AG09319 (cell line): ENCODE measurements at places on chromosomes 5 and 9.

GRCh38 chr9:37453827-37454226, 11.4 kb downstream of the ZBTB5 start:
- DNase-seq, result no peak

DNA sequence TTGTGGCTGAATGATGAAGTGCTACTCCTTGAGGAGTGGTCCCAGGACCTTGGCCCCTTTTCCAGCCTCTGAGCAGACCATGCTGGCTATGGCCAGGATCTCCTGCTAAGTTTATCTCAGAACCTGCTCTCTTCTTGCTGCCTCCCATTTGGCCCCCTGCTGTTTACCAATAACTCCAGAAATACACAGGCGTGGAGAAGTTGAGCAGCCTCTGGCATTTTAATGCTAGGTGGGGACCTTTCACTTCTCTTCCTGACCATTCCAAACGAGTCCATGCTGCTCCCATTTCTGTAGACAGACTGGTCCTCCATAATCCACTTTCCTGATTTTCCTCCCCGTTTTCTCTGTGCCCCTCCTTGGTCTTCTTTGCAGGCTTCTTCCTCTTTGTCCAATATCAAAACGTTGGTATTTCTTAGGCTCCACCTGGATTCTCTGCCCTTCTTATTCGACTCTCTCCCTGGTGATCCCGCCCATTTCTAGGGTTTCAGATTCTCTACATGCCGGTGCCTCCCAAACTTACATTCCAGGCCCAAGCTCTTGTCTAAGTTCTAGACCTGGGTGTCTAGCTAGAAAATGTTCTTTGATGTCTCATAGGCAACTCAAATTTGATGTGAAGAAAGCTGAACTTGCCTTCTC, 33.4 kb upstream of the TNFAIP8 start:
- no peak for DNase-seq

DNA sequence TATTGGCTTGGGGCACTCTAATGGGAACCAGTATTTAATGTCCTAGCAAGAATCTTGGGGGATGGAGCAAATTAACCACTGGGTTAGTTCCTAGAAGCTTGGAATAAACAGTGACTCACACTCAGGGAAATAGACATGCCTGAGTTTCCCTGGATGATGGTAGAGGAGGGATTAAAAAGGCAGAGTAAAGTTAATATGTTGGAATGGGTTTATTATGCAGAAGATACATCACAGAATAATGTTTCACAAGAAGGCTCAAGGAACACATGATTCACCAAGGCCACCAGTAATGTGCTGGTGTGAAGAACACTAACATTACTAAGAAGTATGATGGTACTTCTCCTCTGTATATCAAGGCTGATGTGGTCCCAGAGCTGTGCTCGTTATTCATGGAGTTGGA, 752.9 kb upstream of the SEMA6A start:
- DNase-seq, result no peak

DNA sequence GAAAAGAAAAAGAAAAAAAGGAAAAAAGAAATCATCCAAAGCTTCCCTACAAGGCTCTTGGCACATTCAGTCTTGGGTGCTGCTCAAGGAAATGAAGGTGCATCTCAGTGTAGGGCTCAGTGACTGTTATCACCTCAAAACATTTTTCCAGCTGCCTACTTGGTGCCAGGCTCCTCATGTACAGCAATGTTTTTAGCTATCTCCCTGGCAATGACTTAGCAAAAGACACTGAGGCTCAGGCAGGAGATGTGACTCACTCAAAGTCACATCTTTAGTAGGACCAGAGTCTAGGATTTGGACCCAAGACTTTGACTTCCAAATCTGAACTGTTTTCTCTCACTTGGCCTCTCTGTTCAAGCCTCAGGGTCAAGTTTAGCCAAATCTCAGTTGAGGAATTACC, 264.2 kb downstream of the CRB2 start:
- no peak for DNase-seq

- peak; percentile 31 for DNase-seq
Observed at GRCh38 chr9:32426278-32426939, 42.0 kb downstream of the ACO1 start.

- no peak for DNase-seq
Observed at GRCh38 chr9:13351778-13352386, 72.4 kb upstream of the MPDZ start.

- DNase-seq, result no peak
Observed at GRCh38 chr5:169993485-169993790, 13.1 kb upstream of the INSYN2B start.

- DNase-seq, result no peak
Observed at GRCh38 chr5:142542906-142543305, 143.0 kb downstream of the FGF1 start.

GRCh38 chr9:123206065-123206464, 62.3 kb downstream of the STRBP start:
- DNase-seq, result no peak

GRCh38 chr5:41735213-41735612, 135.0 kb downstream of the OXCT1 start:
- DNase-seq, result no peak

- no peak for DNase-seq
Observed at GRCh38 chr9:107487521-107488374, 1.8 kb downstream of the KLF4 start.

DNA sequence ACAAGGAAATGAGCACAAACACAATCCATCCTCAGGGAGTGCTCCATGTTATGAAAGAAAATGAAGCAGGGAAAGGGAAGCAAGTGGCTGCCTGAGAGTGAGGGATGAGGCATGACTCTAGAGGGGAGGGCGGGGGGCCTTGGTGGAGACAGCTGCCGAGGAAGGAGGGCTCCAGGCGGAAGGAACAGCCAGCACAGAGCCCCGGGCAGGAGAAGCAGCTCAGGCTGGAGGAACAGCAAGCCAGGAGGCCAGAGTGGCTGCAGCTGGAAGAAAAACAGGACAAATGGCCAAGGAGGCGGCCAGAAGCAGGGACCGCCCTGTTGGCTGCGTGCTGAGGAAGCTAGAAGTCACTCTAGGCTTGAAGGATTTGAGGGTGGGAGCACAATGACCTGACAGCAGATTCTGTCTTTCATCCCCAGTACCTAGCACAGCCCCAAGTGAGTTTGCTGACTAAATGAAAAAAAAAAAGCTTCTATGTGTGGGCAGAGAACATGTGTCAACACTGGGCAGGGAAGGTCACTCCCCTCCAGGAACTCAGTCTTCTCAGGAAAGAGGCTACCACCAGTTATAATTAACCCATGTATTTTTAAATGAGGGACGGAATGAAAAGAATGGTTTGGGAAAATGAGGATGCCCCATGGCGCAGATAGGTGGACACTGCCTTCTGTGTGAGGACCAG, 142.8 kb downstream of the DCP2 start:
- no peak for DNase-seq

DNA sequence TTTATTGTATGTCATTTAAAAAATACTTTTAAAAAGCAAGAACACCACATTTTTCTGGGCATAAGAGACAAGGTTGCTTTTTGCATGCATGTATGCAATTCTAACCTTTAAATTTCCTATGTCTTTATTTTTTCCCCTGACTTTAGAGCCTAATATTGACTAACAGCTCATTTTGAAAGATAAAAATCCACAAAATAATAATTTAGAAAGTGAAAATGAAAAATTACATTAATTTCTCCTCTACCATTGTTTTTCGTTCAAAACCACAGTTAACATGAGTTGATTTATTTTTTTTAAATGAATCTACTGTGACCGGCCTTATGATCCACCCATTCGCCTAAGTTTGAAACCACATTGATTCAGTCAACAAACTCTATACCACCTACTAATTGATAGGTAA, 137.5 kb upstream of the CDKN2B start:
- DNase-seq, result no peak

- no peak for DNase-seq
Observed at GRCh38 chr5:128259607-128260021, 176.0 kb downstream of the SLC12A2 start.

DNA sequence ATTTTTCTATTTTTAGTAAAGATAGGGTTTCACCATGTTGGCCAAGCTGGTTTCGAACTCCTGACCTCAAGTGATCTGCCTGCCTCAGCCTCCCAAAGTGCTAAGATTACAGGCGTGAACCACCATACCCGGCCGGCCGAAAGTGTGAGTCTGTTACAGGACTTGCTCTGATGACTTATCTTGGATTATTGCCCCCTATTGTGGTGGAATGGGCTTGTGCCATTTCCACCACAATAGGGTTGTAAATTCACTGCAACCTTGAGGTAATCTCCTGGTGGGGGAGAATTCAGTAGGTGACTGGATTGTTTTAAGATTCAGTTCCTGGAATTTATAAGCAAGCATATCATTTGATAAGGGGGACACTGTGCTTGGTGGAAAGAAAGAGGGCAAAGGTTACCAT, 15.0 kb upstream of the HMGCR start:
- no peak for DNase-seq

DNA sequence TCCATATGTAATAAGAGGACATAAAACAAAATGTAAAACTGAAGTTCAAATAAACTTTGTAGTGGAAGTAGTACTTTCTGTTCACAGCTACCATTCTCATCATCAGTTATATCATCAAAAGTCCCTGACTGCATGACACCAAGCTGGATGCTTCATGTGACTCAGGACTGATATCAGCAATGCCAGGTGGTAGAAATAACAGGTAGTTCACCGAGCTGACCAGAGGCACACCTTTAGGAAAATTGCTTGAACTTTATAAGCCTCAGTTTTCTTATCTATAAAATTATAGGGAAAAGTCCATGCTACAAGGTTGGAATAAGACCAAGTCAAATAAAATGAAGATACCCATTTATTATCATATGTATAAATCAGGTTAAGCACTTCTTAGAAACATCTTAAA, 124.9 kb upstream of the PTGER4 start:
- DNase-seq, result no peak

GRCh38 chr5:168960497-168960896, 340.4 kb downstream of the SLIT3 start:
- no peak for DNase-seq

DNA sequence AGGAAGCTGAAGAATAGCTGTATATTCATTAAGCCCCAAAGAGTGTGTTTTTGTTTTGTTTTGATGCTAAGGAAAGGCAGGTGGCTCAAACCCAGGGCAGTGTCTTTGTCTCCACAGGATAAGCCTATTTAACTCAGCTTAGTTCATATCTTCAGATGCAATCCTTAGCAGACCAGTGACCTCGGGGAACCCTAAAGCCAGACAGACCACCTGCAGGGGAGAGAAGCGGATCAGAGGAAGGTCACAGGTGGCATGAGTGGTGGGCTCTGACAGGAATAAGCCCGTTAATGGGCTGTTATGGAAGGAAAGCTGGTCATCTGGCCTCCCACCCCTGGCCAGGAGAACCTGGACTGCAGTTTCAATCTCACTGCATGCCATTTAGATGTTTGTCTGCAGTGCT, 30.8 kb downstream of the TAS2R1 start:
- DNase-seq, result no peak

DNA sequence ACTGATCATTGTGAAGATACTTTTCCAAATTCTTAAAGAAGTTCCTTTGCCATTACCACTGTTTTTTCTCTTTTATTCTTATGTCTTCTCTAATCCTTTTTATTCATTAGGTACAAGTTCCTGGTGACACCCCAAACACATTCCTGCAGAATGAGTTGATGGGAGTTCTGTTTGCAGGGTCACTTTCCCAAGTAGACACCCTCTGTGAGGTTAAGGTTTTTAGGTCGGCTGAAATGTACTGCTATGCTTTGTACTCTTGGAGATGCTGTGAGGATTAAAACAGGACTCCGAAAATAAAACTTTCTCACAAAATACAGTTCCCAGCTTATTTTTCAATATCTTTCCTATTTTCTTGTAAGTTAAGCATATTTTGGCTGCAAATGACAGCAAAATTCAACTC, 143.3 kb upstream of the TLE4 start:
- DNase-seq, result no peak

GRCh38 chr9:33510262-33511183, 13.5 kb upstream of the ANKRD18B start:
- no peak for DNase-seq

GRCh38 chr5:42035526-42035925, 110.4 kb downstream of the FBXO4 start:
- DNase-seq, result no peak

GRCh38 chr5:90301248-90301647, 108.3 kb downstream of the CETN3 start:
- DNase-seq, result no peak

GRCh38 chr9:77427256-77427927, 220.7 kb downstream of the GNA14 start:
- no peak for DNase-seq

DNA sequence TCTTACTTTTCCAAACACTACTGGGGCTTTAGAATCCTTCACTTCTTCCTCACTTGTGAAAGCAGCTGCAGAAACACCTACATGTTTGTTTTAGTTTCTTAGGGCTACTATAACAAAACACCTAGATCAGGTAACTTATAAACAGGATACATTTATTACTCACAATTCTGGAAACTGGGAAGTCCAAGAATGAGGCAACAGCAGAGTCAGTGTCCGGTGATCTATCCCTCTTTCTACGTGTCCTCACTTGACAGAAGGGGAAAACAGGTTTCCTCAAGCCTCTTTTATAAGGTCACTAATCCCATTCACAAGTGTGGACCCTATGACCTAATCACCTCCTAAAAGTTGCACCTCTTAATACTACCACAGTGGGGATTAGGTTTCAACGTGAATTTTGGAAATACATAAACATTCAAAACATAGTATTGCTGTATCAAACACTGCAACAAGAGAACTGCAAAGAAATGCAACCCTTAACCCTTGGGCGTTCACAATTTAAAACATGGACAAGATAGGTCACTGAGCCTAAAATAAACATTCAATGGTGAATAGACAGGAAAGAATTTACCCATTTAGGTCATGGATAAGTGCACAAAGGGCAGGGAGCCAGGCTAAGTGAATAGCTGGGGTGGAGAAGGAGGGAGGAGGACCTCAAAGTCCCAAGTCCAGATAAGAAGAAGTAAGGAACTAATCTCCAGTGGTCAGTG, 104.3 kb downstream of the PIK3R1 start:
- DNase-seq, result no peak

GRCh38 chr5:22567983-22568382, 285.2 kb downstream of the CDH12 start:
- DNase-seq, result no peak

DNA sequence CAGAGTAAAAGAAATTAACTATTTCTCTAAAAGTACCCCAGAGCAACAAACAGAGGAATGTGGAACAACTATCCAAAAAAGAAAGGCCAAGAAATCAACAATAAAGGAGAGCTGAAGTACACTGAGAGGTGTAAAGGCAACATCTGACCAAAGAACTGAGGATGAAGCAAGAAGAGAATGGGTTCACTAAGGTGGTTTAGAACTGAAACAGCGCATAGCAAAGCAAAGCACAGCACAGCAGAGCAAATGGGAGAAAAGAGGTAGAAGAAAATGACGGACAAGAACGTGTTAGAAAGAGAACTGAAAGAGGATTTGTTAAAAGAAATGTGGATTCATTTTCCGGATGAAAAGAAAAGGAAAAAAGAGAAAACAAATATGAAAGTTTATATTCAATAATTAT, 25.8 kb downstream of the RFX3 start:
- no peak for DNase-seq

- DNase-seq, result no peak
Observed at GRCh38 chr5:152353001-152353400, 52.1 kb downstream of the NMUR2 start.
